ENCODE measurements at places on chromosomes 5 and 9.

DNA sequence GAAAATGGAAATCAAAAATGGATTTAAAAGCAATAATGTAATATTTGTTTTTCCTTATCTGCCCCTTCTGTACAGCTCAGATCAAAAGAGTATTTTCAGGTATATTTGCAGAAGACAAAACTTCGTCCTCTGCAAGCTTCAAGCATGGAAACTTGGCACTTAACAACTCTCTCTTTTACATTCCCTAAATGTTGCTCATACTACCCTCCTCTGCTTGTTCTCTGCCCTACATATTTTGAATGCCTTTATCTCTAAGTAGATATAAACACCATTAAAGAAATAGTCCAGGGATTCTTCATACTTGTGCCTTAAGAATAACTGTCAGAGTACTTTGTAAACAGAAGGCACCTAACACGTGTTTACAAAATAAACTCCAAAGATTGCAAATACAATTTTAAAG is 19.2 kb upstream of the SMC2 start:
- no peak for DNase-seq

GRCh38 chr9:6431038-6431437 is 18.0 kb downstream of the UHRF2 start:
- no peak for DNase-seq

DNA sequence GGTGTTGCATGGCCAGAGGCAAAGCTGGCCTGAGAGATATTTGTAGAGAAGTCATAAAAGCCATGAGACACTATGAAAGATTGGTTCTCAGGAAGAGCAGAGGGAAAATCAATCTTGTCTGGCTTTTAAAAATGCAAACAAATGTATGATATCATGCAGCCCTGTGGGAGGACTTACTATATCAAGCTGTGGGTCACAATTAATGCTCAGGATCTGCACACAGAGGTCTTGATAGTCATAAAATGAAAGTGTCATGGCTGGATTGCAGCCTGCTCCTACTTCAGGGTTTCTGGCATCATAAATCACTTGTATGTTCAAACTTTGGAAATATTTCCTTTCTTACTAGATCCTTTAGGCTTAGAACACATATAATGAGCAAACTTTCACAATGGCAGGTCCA is 151.5 kb downstream of the SEMA6A start:
- DNase-seq, result no peak

DNA sequence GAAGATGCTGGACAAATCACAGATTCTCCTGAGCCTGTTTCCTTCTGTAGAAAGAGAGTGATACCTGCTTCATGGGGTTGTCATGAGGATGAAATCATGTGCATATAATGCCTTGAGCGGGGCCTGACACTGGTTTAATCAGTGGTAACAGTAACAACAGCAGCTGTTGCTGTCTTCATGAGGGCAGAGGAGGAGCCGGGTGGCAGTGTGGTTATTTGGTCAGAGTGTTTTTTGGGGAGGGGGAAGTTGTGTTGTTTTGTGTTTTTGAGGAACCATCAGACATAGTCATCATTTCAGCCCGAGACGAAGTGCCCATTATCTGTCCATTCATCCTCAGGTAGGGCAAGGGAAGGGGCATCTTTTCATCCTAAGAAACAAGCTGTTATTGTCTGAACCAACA is 44.0 kb downstream of the NEURL1B start:
- DNase-seq, result no peak

DNA sequence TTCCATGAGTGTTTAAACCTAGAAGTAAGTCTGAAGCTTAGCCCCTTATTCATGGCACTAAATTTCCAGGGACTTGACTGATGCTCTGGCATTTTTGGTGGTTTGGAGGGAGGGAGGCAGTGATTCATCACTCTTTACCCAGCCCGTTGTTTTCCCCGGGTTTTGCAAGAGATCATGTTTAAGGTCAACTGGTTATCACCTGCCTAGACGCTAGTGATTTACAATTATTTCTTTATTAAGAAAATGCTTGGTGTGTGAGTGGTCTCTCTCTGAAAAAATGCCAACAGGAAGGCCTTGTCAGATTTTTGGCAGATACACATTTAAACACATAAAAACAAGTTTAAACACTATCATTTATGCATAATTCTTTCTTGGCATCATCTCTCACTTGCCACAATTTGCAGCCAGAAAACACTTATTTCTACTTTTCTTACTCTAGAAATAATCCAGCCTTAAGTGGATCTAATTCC is 737.9 kb upstream of the ZNF608 start:
- no peak for DNase-seq

- no peak for DNase-seq
Observed at GRCh38 chr9:133558191-133559126, 24.0 kb downstream of the ADAMTSL2 start.

- DNase-seq, result no peak
Observed at GRCh38 chr5:159442206-159442850, 112.0 kb upstream of the IL12B start.

DNA sequence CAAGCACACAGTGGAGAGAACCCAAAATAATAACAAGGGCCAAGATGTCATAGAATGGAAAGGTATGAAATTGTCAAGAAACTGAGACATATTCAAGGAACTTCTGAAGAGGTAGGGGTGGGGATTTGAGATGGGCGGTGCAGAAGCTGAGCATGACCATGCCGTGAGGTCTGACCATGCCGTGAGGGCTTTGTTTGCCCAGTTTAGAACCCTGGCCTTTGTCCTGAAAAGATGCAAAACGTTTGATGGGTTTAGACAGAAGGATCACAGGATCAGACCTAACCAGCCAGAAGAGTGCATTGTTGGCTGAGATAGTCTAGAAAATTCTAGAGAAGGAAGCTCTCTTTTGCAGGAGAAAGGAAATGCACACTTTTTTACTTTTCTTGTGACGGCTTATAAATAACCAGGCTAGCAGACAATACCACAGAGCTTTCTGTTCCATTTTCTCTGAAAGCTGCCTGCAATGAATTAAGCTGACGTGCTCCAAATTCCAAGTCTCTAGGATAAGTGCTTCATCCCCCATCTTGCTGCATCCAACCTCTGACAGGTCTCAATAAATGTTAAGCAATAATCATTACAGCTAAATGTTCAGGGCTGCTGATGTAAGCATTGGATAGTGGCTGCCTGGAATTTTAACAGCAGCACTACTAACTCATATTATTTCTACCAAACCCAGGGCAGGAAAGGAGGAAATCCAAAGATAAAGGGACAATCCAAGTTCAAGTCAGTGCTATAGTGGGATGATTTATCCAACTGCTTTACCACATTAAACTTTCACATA is 110.9 kb upstream of the IL6ST start:
- DNase-seq, result no peak

DNA sequence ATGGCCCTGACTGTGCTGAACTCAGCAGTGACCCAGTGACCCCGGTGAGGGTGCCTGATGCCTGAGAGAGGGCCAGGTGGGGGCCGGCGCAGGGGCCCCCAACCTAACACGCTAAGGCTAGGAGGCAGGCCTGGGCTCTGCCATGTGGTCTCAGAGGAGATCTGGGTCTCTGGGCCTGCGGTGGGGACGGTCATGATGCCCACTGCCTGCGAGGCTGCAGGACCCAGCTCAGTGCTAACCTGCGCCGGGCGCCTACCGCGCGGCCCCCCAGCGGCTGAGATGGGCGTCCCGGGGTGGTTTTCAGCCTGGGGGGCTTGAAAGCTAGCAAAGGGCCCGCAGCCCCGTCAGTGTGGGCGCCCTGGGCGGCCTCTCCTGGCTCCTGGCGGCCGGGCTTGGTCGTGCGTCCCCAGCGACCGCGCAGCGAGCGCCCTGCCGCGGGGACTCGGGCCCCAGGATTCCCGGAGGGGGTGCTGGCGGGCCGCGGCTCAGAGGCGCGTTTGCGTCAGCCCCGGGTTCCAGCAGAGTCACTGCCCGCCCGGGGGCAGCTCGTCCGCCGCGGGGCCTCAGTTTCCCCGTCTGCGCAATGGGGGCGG is 2.5 kb downstream of the EGFL7 start:
- no peak for DNase-seq

DNA sequence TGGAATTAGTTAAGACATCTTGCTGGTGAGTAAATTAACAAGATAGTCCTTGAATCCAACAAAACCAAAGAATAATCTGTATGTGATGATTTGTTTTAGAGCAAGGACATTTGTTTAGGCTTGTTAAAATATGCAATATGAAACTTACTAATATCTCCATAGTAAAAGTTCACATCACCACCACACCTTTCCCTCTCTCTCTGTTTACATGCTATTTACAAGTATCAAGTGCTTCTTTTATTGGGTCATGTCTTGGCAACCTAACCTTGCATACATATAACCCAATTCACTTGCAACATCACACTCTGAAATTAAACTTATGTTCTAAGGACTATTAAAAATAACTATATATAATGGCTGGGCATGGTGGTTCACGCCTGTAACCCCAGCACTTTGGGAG is 161.3 kb downstream of the CCDC192 start:
- no peak for DNase-seq

- no peak for DNase-seq
Observed at GRCh38 chr5:160466889-160467554, 45.4 kb downstream of the PTTG1 start.

- no peak for DNase-seq
Observed at GRCh38 chr5:39689919-39690318, 265.1 kb upstream of the DAB2 start.

GRCh38 chr9:110751971-110752370 is 83.4 kb downstream of the MUSK start:
- no peak for DNase-seq
